Hematopoietic multipotent progenitor cell treated with erythropoietin and hydrocortisone succinate and interleukin-3 and kit ligand, for 4 days (in vitro differentiated cells): ENCODE measurements at places on chromosomes 3 and 15.

- no peak for DNase-seq
Observed at GRCh38 chr3:167031364-167032049, 348.6 kb downstream of the ZBBX start.

GRCh38 chr15:60591496-60592370 is 112.8 kb upstream of the ICE2 start:
- peak; percentile 24 for DNase-seq

- peak; percentile 45 for DNase-seq
Observed at GRCh38 chr15:73927003-73927475, 777 bp downstream of the LOXL1 start.

DNA sequence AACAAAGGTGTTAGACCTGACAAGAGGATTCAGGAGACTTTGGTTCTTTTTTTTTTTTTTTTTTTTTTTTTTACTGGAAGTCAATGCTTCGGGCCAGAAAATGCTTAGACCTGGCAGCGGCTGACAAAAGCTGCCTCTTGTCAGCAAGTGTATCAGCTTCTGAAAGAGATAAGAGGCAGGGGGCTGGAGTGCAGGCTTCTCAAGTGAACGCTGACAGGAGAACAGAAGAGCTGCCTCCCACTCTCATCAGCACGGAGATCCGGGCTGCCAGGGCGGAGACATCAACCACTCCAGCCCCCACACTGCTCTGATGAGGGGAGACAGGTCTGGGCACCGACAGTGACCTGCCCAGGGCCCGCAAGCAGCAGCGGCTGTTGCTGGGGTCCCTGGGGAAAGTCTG is 9.4 kb upstream of the SCN5A start:
- DNase-seq = no peak

DNA sequence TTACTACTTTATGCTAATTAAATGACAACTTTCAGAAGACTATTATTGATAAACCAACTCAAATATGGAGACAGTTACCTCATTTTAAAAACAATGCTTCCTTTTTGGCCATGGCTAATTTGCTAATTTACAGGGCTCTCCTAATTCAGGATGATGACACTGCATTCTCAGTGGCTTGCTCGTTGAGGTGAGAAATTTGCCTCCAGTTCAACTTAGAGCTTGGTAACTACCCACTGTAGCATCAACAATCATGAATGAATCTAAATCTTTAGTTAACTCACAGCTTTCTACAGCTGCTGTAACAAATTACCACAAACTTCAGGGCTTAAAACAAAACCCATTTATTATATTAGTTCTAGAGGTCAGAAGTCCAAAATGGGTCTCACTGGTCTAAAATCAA is 14.0 kb downstream of the PBRM1 start:
- DNase-seq = no peak

DNA sequence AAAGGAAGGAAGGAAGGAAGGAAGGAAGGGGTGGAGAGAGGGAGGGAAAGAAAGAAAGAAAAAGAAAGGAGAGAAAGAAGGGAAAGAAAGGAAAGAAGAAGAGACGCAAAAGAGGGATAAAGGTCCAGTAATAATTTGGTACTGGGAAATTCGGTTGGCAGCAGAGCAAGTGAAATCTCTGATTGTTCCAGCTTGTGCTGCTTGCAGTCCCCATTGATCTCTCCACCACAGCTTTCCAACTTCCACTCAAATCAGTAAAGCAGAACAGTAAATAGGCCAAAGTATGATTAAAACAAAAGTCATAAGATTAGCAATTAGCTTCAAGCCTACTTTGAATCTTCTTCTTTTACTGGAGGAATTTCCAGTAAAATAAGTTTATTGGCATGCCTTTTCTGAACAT is 357.2 kb downstream of the ROBO1 start:
- DNase-seq = no peak

DNA sequence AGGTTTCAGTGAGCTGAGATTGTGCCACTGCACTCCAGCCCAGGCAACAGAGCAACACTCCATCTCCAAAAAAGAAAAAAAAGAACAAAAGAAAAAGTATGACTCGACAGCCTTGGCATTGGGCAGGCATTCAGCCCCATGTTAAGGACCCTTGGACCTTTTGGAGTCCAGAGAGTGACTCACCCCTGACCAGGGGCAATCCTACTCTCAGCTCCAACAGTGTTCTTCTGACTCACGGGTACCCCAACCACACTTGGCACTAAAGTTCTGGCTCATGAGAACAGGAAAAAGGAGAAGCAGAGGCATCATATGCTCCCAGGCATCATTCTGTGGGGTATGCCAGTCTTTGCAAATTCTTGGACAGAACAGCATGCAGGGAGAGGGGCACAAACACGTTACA is 252.4 kb upstream of the HES1 start:
- no peak for DNase-seq
